OCI-M1 (cell line): ENCODE measurements at places on chromosomes 4 and X.

DNA sequence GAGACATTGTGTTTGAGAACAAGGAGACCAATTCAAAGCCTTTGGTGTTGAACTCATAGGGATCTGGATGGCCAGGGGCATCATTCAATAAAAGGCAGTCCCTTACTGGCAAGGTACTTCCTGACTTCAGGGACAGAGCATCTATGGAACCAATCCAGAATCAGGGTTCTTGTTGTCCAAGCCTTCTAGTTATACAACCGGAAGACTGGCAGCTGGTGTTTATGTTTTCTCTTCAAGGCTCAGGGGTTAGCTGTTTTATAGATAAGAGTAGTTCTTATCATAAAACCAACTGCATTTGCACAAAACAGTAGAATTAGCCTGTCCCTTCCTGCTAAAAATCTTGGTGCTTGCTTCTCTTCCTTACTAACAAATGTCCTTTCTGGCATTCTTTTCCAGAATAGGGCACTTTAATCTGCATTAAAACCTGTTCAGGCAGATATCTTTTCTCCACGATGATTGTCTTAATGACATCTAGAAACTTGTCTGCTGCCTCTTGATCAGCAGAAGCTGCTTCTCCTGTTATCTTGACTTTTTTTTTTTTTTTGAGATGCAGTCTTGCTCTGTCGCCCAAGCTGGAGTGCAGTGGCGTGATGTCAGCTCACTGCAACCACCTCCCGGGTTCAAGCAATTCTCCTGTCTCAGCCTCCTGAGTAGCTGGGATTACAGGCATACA is 38.4 kb upstream of the ARHGEF6 start:
- peak; percentile 75 for DNase-seq

GRCh38 chr4:162443510-162443909 is 279.7 kb upstream of the FSTL5 start:
- no peak for DNase-seq

DNA sequence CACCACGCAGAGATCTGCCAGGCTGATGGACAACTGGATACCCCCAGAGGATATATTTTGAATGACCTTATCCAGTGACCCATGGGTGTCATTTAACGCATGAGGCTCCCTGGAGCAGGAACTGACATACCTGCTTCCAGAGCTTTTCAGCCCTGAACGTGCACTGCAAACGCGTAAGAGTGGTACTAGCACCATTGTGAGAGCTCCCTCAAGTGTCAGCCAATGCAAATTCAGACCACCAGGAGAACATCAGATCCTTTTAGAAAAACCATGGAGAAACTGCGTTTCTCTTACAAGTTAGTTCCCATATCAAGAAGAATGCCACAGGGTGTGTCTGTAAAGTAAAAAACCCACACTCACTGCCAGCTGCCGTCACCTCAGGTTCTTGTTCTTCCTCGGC is 7.3 kb downstream of the TREX2 start:
- DNase-seq = peak; percentile 44

DNA sequence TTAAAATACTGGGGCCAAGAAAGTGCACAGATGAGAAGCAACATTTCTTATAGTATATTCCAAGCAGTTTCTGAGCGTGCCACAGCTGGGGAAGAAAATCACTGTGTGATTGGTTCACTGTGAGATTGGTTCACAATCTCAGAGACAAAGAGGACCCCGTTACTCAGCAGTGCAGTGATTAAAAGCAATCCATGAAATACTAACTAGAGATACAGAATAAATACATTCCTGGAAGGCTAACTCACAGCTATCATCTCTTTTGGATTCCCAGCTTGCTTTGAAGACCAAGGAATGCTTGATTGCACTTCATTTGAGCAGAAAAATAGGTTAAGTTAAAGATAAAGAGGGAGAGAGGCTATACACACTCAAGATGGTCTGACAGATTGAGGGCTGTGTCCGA is 132.1 kb upstream of the RAPGEF2 start:
- DNase-seq = no peak

- DNase-seq = no peak
Observed at GRCh38 chr4:81137446-81137845, 77.6 kb downstream of the PRKG2 start.

DNA sequence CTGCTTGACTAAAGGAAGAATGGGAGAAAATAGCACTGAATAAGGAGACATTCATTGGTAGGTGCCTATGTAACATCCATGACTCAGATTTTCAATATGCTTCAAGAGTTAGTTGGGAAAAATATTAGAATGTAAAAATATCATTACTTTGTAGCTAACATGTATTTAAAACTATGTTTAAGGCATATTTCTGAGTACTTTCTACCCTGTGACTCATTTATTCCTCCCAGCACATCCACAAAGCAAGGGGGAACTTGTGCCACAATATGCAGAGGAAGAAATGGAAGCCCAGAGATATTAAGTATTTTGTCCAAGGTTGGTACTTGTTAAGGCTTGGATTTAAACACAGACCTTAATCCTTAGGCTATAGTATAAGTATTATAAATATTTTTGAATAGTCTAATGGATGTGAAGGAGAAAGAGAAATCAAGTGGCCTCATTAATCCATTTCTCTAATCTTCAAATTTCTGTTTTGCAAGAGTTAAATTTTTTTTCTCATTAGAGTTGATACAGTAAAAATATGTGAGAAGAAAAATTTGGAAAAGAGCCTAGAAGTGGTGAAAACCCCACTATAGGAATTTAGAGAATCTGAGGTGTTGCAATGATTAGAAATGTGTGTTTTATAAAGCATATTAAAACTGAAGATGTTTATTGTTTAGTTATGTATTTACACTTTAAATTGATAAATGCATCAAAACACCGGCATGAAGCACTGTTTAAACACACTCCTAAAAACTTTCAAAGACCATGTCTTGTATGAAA is 149.3 kb upstream of the GYPA start:
- DNase-seq = no peak

DNA sequence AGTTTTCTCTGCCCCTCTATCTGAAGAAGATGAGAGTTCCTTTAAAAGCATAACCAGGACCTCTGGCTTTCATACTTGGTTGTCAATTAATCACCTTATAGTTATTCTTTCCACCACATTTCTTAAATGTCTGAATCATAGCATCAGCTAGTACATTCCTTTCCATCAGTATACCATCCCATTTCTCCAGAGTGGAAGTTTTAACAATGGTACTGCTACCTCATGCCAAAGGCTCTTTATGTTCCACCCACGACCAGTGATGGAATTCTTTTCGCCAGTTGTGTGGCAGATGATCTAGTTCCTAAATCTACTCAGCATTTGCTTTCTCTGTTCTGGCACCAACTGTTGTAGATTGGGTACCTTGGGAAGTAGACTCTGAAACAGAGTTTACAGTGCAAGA is 379.8 kb downstream of the ZNF674 start:
- DNase-seq = no peak

GRCh38 chr4:2343476-2343875 is 75.0 kb downstream of the ZFYVE28 start:
- DNase-seq = no peak

DNA sequence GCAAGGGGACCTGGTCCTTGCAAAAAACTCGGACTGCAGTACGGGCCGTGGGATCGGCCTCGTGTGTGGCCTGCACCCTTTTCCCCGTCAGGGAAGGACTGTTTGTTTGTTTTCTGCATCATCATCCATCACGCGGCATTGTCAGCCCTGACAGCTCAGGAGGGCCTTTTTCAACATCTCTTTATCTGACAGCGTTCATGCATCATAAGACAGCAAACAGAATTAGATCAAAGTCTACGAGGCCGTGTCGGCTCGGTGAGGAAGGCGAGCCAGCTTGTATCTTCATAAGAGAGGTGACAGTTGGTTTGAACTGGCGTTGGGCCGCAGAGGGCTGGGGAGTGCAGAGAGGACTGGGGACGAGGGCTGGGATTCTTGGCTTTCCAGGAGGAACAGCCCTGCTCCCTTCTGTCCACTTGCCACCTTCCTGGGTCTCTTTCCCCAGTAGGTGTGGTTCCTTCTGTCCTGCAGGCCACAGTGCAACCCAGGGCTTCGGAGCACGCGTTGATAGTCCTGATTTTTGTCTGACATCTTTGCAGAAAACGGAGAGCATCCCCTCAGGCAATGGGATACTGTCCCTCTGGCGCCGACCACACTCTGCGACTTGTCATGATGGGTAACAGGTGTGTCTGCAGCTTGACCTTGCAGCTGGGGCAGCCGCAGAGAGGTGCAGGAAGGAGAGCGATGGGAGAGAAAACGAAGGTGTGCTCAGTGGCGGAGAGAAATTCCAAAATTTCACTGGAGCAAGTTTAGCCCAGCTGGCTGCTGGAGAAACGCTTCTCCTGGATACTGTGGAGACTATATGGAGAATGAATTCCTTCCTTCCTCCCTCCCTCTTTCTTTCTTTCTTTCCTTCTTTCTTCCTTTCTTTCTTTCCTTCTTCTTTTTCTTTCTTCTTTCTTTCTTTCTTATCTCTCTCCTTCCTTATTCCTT is 104.0 kb upstream of the SHOX start:
- DNase-seq = no peak

DNA sequence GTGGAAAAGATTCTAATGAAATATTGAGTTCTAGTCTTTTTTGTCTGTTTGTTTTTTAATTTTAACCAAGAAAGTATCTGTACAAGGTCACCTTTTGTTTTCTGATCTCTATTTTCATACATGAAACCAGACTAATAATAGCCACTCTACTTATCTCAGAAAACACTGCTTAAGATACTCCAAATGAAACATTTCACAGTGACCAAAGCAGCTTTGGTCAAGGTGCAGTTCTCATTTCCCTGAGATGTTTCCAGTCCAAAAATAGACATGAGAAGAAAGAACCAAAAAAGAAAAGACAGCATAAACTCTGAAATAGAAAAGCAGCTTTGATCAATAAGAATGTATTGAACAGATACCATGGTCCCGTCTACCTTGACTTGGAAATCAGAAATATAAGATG is 782.8 kb downstream of the RAB28 start:
- no peak for DNase-seq

DNA sequence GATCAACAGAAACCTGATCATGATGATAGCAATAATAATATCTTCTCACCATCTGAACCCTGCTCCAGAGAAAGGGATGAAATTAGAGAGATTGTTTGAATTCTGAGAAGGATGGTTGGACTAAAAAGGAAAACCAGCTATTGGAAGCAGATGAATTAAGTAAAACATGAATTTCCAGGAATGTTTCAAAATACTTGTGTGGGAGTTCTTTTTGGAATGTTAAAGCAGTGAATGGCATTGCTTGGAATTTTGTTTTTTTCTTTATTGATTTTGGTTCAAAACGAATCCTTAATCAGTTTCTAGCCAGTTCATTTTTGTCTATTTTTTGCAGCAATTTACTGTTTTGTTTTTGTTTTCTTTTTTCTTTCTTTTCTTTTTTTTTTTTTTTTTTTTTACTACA is 150.3 kb downstream of the NHS start:
- no peak for DNase-seq

- DNase-seq = no peak
Observed at GRCh38 chr4:178856139-178856800, 1414.0 kb upstream of the AGA start.

DNA sequence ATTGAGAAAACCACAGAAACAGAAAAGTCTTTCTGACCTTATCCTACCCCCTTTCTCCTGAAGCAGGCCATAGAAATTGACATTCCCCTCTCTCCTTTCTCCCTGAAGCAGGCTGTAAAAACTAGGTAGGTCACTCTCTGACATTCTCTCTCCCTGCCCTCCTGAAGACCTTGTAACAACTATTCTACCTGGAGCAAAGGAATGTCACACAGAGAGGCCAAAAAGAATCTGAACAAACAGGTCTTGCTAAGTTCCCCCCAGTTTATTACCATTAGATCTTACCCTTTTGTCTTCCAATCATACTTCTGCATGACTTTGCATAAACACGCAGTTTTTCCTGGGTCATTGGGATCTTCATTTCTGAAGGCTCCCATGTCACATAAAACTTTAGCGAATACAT is 198.3 kb upstream of the GYPA start:
- DNase-seq = no peak

GRCh38 chr4:75698963-75699228 is 25.5 kb upstream of the USO1 start:
- DNase-seq = peak; percentile 59

- no peak for DNase-seq
Observed at GRCh38 chrX:12241026-12241425, 102.8 kb downstream of the FRMPD4 start.

GRCh38 chr4:159564615-159565014 is 461.7 kb downstream of the RAPGEF2 start:
- no peak for DNase-seq
